ENCODE measurements at places on chromosomes 3 and 15.

DNA sequence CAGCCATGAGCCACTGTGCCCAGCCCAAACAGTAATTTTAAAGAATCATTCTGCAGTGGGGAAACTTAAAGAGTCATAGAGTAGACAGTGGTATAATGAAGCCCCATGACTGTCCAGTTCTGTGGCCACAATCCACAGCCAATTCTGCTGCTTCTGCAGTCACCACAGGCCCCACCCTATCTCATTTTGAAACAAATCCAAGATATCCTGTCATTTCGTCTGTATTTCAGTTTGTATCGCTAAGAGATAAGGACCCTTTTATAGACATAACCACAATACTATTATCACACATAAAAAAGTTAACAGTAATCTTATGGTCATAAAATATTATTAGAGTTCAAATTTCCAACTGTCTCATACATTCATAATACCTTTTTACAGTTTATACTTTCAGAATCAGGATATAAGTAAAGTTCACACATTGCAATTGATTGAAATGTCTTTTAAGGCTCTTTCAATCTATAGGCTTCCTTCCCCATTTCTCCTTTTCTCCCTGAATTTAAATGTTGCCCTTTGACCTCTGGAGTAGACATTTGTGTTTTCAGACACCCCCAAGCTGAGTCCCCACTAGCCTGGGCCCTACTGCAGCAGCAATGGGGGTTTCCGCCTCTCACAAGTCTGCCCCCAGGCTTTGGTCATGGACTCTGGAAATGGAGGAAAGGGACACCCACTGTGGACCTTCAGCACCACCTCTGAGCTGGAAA lies 4.2 kb upstream of the NUP210 start:
- H3K27me3 ChIP-seq, result no peaks in the 10 kb centered on the region
- H3K4me1 ChIP-seq, result peaks cover 39% of the 10 kb centered on the region
- no peak overlapping the region for H3K4me3 ChIP-seq
- DNase-seq, result no peak
- H3K27ac ChIP-seq, result no peak overlapping the region
- H3K36me3 ChIP-seq, result no peaks in the 10 kb centered on the region

- H3K4me3 ChIP-seq, result no peak overlapping the region
- no peaks in the 10 kb centered on the region for H3K36me3 ChIP-seq
- H3K27me3 ChIP-seq, result no peaks in the 10 kb centered on the region
- DNase-seq, result no peak
- H3K27ac ChIP-seq, result no peak overlapping the region
- H3K4me1 ChIP-seq, result no peaks in the 10 kb centered on the region
Measured at GRCh38 chr3:177569875-177570657, 372.8 kb upstream of the TBL1XR1 start.

DNA sequence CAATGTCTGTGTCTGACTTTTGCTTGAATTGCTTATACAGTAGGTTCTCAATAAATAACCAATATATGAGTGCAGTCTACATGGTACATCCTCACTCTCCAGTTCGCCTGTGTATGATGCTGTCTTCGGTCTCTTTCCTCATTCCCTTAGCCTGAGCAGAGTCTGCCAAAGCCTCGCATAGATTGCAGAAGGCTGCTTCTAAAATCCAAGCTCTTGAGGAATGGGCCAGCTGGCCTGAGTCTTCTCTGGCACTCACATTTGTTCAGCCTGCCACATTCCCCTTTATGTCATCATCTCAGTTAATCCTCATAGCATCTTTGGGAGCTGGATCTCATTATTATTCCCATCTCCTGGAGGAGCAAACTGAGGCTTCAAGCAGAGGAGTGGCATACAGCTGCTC lies 27.2 kb upstream of the ADAMTS7 start:
- DNase-seq, result no peak
- peaks cover 4% of the 10 kb centered on the region for H3K27me3 ChIP-seq
- H3K4me1 ChIP-seq, result no peaks in the 10 kb centered on the region
- H3K4me3 ChIP-seq, result no peak overlapping the region
- no peak overlapping the region for H3K27ac ChIP-seq

DNA sequence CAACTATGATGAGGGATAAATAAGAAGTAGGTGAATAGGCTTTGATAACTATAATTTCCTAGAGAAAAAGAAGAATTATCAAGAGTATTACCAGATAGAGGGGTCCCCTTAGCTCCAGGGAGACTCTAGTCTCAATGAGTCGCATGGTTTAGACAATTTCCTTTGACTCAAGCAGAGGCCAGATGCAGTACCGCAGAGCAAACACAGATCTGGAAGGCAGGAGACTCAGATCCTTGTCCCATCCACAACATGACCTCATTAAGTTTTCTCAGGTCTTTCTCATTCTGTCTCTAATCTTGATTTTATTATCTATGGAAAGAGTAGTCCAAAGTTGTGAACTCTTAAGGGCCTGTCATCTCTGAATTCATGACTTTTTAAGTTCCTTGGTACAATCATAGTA lies 987.9 kb downstream of the NTRK3 start:
- H3K36me3 ChIP-seq, result no peaks in the 10 kb centered on the region
- no peaks in the 10 kb centered on the region for H3K4me1 ChIP-seq
- H3K27me3 ChIP-seq, result no peaks in the 10 kb centered on the region
- H3K4me3 ChIP-seq, result no peak overlapping the region

DNA sequence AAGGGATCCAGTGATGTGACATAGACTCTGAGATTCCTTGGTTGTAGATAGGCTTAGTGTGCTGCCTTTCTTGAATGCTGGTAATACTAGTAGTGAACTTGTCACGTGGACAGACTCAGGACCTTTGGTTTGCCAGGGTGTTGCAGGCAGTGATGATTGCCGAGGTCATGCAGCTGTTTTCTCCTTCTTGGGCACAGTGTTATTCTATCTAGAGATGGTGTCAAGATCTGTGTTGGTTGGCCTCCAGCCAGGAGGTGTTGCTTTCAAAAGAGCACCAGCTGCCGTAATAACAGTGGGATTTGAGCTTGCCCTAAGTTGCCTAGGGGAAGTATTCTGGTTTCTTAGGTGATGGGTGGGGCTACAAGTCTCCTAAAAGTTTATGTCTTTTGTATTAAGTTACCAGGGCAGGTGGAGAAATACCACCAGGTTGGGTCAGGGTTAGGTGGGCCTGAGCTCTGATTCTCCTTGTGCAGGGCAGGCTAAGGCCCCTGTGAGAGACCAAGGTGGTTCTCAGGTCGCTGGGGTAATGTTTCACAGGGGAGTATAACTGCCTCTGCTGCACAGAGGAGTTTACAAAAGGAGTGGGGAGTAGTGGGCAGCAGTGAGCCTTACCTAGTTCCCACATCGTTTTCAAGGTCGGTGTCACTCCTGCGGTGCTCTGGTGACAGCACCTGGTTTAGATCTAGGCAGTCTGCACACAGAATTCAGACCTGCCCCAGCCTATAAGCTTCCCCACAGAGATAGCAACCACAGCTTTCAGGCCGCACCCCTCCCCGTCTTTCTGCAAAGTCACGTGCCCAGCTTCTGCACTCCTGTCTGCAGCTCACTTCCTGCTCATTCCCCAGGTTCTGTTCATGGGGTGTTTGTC lies 350.3 kb downstream of the DOCK3 start:
- no peaks in the 10 kb centered on the region for H3K27me3 ChIP-seq
- peak overlapping the region; percentile 84 for H3K27ac ChIP-seq
- H3K4me1 ChIP-seq, result peaks cover 14% of the 10 kb centered on the region

- H3K4me1 ChIP-seq, result no peaks in the 10 kb centered on the region
- H3K27ac ChIP-seq, result no peak overlapping the region
Measured at GRCh38 chr15:49247556-49248110, 77.6 kb downstream of the GALK2 start.

GRCh38 chr3:151008699-151009098 lies 36.2 kb upstream of the CLRN1 start:
- H3K36me3 ChIP-seq, result no peaks in the 10 kb centered on the region
- H3K4me3 ChIP-seq, result no peak overlapping the region
- no peaks in the 10 kb centered on the region for H3K4me1 ChIP-seq
- no peak for DNase-seq
- no peaks in the 10 kb centered on the region for H3K27me3 ChIP-seq

DNA sequence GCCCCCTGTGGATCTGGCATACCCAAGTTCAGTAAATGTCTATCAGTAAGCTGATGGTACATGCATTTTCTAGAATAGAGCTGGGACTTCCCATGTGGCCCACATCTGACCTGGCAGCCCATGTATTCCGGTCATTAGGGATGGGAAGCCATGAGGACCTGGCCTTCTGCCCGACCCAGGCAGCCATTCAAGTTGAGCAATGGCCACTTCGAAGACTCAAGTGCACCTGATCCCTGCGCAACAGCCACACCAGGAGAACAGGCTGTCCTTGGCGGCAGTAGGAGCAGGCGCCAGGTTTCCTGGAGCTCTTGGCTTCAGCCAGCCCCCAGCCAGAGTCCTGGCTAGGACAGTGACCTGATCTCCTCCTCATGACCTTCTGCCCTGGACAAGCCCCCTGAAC lies 14.6 kb downstream of the HEMK1 start:
- no peak overlapping the region for H3K4me3 ChIP-seq
- no peak overlapping the region for H3K27ac ChIP-seq
- peaks cover 8% of the 10 kb centered on the region for H3K4me1 ChIP-seq
- no peaks in the 10 kb centered on the region for H3K27me3 ChIP-seq
- no peak for DNase-seq

- H3K36me3 ChIP-seq, result no peaks in the 10 kb centered on the region
- H3K27me3 ChIP-seq, result no peaks in the 10 kb centered on the region
- H3K4me1 ChIP-seq, result peaks cover 2% of the 10 kb centered on the region
- DNase-seq, result no peak
- H3K27ac ChIP-seq, result no peak overlapping the region
Measured at GRCh38 chr3:177208223-177208622, 10.9 kb upstream of the TBL1XR1 start.

DNA sequence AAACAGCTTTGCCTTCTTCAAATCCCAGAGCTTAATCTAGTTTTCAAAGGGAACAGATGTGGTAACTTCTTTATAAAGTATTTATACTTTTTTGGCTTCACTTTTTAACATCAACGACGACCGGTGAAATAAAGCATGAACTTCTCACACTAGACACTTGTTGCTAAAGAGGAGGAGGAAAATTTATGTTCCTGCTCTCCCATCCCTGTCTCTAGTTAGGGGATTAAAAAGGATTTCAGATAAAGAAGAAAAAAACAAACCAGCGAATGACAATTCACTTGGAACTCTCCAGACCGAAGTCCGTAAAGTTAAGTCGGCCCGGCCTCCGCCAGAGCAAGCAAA lies 672 bp downstream of the NEDD4 start:
- no peak overlapping the region for H3K27ac ChIP-seq
- DNase-seq, result no peak
- H3K36me3 ChIP-seq, result no peaks in the 10 kb centered on the region

- DNase-seq, result no peak
- peaks cover 16% of the 10 kb centered on the region for H3K4me1 ChIP-seq
- peaks cover 13% of the 10 kb centered on the region for H3K27me3 ChIP-seq
- no peaks in the 10 kb centered on the region for H3K36me3 ChIP-seq
- no peak overlapping the region for H3K27ac ChIP-seq
- peak overlapping the region; percentile 2 for H3K4me3 ChIP-seq
Measured at GRCh38 chr15:69781411-69782125, 316.1 kb downstream of the TLE3 start.

DNA sequence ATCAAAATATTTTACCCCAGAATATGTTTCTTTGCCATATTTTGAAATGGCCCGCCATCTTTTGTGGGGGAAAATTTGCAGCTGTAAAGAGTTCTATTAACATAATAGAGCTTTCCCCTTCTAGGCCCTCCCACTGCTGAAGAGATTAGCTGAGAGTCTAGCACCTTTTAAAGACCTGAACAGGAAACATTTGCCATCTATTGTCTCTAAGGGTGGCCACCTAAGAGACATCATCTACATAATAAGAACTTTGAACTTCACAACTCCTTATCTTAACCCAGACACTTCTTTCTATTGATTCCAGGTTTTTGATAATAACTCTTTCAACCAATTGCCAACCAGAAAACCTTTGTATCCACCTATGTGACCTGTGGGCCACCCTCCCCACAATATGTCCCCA lies 54.7 kb upstream of the TRPM1 start:
- H3K4me1 ChIP-seq, result no peaks in the 10 kb centered on the region
- no peaks in the 10 kb centered on the region for H3K36me3 ChIP-seq
- no peak overlapping the region for H3K4me3 ChIP-seq
- no peak overlapping the region for H3K27ac ChIP-seq

DNA sequence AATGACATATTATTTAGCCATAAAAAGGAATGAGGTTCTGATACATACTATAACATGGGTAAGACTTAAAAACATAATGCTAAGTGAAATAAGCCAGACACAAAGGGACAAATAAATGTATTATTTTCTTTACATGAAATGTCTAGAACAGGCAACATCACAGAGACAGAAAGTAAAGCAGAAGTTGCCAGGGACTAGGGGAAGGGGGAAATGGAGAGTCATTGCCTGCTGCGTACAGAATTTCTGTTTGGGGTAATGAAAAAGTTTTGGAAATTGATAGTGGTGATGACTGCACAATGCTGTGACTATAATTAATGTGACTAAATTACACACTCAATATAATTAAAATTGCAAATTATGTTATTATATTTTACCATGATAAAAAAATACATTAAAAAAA lies 99.9 kb downstream of the ANO10 start:
- no peak for DNase-seq
- no peaks in the 10 kb centered on the region for H3K27me3 ChIP-seq
- no peak overlapping the region for H3K27ac ChIP-seq
- H3K36me3 ChIP-seq, result no peaks in the 10 kb centered on the region

DNA sequence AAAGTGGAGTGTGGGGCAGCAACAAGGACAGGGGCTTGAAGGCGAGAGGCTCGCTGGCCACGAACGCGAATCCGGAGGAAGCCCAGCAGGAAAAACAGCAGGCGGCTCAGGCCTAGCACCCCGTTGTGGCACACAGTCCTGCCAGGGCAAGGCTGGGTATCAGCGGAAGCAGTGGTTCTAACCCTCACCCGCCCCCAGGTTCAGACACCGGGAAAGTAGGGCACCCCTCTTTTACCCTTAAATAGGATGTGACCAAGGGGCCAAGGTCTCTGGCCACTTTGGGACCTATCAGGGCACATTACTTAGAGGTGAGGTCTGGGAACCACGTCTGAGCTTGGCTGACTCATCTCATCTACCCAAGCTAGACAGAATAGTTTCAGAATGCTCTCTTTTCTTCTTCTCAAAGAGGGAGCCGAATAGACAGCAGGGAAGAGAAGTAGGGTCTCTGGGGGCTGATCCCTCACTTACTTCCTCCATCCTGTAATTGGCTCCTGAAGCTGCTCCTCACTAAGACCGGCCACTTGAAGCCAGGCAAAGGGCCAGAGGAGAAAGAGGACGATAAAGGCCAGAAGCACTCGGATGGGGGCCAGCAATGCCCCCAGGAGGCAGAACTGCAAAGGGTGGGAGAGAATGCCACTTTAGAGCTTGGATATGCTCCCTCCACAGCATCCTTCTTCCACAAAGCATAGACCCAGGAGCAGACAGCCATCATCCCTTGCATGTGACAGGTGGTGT lies 1.7 kb downstream of the LPCAT4 start:
- H3K4me3 ChIP-seq, result no peak overlapping the region
- H3K27ac ChIP-seq, result peak overlapping the region; percentile 20
- no peaks in the 10 kb centered on the region for H3K27me3 ChIP-seq
- DNase-seq, result peak; percentile 7

DNA sequence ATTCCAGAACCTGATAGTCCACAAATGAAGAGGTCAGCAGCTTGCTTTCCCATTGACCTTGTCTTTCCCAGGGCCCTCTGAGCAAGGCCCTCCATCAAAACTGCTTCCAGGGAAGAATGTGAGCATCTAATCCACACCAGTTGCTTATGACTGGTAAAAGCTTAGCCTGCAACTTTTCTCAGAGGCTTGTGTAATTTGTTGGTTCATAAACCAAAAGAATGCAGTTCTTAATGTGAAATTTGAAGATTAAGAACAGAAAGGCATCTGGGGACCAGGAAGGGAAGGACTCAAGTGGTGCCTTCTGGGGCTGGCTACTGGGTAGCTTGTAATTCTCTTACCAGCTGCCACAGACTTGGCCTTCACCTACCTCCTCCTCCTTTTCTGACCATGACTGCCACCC lies 60.9 kb upstream of the EIF1B start:
- H3K36me3 ChIP-seq, result no peaks in the 10 kb centered on the region
- H3K4me1 ChIP-seq, result no peaks in the 10 kb centered on the region
- DNase-seq, result no peak
- no peaks in the 10 kb centered on the region for H3K27me3 ChIP-seq

Measured in T-cell (primary cell).